ENCODE measurements at places on chromosomes 11 and 22. TPM values are rescaled to one million over a fixed set of nuclear protein-coding genes. Genes with fewer than 3 reads are reported as not detected.

DRG1 gene
- total RNA-seq: 72.3 TPM

OR8A1 gene
- total RNA-seq: not detected

GRIA4 gene
- total RNA-seq: not detected

OR56A5 gene
- not detected for total RNA-seq

LRRC51 gene
- total RNA-seq: 3.4 TPM

CHKB gene
- total RNA-seq: 25.0 TPM

CD248 gene
- total RNA-seq: 1.7 TPM

HEPHL1 gene
- under 0.01 TPM for total RNA-seq

OR52N4 gene
- not detected for total RNA-seq

C11orf16 gene
- not detected for total RNA-seq

NAT10 gene
- total RNA-seq: 36.7 TPM

SCN4B gene
- total RNA-seq: not detected

MYEOV gene
- total RNA-seq: not detected

PGA4 gene
- total RNA-seq: not detected

PRPF19 gene
- 56.0 TPM for total RNA-seq

KCTD17 gene
- total RNA-seq: 12.0 TPM

OOSP4B gene
- not detected for total RNA-seq

RAG1 gene
- 2.4 TPM for total RNA-seq

SLC6A5 gene
- not detected for total RNA-seq

ZP1 gene
- not detected for total RNA-seq

MS4A4A gene
- total RNA-seq: not detected

NPAS4 gene
- not detected for total RNA-seq

SMIM38 gene
- 0.34 TPM for total RNA-seq

ISX gene
- not detected for total RNA-seq

HOATZ gene
- total RNA-seq: not detected

SOX6 gene
- total RNA-seq: 39.6 TPM

PTPN5 gene
- total RNA-seq: not detected

PPP2R5B gene
- 29.9 TPM for total RNA-seq
